Vagina (tissue), 2 donors: ENCODE measurements at places on chromosomes 6 and 20.

DNA sequence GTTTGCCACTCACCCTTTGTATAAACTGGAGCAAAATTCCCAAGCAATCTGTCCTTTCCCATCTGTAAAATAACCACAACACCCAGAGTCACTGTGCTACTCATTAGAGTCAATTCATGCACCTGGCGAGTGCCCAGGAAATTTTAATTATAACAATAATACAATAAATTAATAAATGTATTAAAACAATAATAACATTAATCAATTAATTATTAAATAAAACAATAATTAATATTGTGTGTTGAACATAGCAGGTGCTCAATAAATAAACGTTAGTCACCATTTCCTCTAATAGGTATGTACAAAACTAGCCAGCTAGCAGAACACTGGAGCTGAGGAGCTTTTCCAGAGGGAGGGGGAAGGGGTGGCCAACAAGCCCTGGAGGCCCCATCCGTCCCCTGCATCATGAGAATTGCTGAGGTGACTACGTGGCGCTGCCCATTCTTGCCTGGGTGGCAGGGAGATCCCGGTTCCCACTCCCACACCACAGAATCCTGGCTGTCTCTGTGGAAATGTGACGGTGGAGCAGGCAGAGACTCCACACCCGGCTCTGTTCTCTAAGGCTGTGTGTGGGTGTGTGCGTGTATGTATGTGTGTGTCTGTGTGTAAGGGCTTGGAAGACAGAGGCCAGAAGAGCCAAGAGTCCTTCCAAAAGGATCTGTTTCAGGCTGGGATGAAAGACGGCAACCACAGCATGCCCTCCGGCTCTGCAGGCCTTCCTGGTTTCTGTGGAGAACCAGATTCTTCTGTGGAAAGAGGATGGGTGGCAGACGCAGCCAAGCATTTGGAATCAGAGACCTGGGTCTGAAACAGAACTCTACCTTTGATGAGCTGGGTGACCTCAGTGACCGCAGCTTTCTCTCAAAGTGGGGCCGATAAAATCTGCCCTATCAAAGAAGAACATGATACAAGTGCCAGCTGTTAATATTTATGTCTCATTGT, 18.8 kb upstream of the EZR start:
- no peak for DNase-seq

DNA sequence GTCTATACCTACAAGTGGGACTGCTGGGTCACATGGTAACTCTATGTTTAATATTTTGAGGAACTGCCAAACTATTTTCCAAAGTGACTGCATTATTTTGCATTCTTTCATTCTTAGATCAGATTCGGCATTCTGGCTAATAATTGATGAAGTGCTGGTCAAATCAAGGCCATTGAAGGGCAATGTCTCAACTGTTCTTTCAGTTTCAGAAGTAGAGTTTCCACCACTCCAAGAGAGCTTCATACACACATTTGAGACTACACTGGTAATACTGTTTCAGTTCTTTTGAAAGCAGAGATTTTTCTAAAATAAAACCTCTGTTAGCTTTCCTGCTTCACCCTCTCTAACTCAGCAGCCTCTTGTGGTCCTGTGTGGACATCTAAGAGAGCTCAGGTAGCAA, 154.5 kb downstream of the CFAP61 start:
- DNase-seq = no peak

DNA sequence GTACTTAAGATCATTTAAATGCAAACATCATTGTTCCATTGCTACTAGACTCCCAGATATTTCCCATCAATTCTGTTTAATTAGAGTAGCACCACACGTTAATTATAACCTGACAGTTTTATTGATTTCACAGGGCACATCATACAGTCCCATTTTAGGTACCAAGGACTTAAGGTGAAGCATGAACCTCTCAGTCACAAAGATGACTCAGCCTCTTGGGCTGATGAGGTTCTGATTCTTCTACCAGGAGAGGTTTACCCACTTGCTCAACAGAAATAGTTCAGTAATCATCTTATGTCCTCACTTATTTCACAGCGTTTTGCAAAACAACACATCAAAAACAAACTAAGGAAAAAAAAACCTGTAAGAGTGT, 98.5 kb downstream of the HIVEP2 start:
- no peak for DNase-seq

DNA sequence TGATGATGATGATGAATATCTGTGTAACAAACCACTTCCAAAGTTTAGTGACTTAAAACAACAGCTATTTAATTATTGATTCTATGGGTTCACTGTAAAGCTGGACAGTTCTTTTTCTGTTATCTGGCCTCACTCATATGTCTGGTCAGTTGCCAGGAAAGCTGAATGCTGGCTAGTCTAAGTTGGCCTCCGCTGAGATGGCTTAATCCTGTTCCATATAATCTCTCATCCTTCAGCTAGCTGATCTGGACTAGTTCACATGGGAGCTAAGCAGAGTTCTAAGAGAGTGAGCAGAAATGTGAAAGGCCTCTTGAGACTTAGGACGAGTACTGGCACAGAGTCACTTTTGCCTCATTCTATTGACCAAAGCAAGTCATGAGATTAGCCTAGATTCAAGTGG, 334.7 kb upstream of the FLRT3 start:
- DNase-seq = no peak

- no peak for DNase-seq
Observed at GRCh38 chr20:41380551-41381193, 14.1 kb upstream of the EMILIN3 start.

- DNase-seq = no peak
Observed at GRCh38 chr6:142635130-142635529, 309.8 kb downstream of the HIVEP2 start.

GRCh38 chr6:105522626-105523322, 119.9 kb upstream of the PREP start:
- no peak for DNase-seq

DNA sequence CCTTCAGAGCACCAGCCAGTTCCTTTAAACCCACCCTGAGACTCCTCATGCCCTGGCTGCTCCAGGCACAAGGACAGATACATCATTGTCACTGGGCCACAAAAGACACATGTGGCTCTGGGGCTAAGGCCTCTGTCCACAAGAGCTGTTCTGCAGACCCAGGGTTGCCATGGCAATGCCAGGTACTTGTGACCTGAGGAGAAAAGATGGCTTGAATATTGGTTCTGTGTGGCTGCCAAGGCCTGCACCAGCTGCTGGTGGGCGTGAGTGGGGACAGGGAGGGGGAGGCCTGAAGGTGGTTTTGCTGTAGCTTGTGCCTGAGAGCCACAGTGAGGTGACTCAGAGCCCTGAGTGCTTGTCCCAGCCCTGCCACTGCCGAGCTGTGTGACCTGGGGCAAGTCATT, 31.8 kb downstream of the SAYSD1 start:
- no peak for DNase-seq

GRCh38 chr20:54477191-54477955, 2.0 kb downstream of the DOK5 start:
- DNase-seq = no peak

GRCh38 chr6:72182337-72183246, 296.2 kb downstream of the RIMS1 start:
- no peak for DNase-seq

DNA sequence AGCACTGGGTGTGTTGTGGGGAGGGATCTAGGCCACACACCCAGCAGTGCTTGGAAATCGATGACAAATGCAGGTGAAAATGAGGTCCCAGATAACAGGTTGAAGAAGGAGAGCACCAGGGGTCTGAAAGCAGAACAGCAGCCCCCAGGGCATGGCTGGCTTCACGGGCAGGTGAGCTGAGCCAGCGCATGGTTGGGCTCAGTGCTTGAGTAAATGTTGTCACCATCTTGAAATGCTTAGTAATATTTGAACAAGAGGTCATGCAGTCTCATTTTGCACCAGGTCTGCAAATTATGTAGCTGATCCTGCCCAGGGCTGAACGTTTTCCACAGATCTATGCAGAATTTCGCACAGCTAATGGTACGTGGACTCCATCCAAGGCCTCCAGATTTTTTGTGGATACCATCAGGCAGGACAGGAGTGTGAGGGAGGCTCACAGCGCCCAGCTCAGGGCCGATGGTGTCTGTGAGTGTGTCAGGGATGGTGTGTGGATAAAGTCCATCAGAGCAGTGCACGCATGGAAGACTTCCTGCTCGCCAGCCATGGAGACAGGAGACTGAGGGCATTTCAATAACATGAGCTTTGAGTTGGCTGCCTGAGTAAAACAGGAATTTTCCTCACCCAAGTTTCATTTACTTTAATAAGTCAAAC, 53.1 kb upstream of the SNX9 start:
- no peak for DNase-seq

GRCh38 chr6:125944896-125945295, 11.7 kb upstream of the HINT3 start:
- no peak for DNase-seq

GRCh38 chr20:43904827-43905177, 9.8 kb upstream of the TOX2 start:
- no peak for DNase-seq

GRCh38 chr6:125189494-125189893, 35.9 kb downstream of the TPD52L1 start:
- no peak for DNase-seq

DNA sequence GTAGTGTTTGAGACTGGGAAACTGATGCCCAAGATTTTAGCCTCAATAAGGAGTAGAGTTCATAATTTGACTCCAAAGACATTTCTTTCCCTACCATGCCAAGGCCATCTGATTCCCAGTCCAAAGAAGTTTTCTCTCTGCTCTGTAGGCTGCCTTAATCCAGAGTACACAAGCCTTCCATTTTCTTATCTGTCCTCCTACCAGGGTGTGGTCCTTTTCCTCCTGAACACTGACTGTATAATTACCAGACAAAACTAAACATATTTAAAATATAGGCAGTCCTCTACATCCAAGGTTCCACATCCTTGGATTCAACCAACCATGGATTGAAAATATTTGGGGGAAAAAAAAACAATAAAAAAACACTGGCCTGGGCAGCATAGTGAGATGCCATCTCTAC, 108.4 kb downstream of the SLC16A10 start:
- DNase-seq = no peak

DNA sequence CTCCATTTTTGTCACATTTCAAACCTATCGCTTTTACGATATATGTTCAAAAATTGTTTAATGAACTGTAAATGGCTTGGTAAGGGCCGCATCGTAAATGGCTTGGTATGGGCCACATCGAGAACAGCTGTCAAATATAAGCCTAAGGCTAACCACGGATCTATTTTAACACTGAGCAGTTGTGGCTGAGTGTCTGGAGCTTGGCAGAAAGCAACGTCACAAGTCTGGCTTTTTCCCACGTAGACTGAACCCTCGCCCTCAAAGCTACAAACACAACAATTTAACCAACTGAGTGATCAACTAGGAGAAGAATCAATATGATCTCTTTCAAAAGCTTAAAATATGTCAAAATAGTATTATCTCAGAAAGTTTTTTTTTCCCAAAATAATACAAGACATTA, 71.4 kb upstream of the PRSS16 start:
- no peak for DNase-seq

- no peak for DNase-seq
Observed at GRCh38 chr6:8082954-8083858, 19.0 kb upstream of the BLOC1S5 start.

GRCh38 chr6:16657768-16658167, 103.5 kb downstream of the ATXN1 start:
- DNase-seq = no peak

- DNase-seq = no peak
Observed at GRCh38 chr6:37941871-37942270, 122.3 kb downstream of the ZFAND3 start.

DNA sequence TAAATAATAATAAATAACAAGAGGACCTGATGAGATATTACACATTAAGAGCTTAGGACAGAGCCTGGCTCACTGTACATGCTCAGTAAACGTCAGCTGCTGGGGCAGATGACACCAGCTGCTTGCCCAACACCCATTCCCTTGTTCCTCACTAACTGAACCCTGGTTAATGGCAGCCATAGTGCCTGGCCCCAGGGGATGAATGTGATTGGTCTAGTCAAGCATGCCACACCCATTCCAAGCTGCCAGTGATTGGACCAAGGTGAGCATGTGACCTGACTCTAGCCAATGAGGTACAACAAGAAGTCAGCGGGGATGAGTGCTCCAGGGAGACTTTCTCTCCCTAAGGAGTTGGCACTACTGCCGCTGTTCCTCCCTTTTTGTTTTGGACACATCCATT, 85.1 kb upstream of the PTPN1 start:
- DNase-seq = no peak

DNA sequence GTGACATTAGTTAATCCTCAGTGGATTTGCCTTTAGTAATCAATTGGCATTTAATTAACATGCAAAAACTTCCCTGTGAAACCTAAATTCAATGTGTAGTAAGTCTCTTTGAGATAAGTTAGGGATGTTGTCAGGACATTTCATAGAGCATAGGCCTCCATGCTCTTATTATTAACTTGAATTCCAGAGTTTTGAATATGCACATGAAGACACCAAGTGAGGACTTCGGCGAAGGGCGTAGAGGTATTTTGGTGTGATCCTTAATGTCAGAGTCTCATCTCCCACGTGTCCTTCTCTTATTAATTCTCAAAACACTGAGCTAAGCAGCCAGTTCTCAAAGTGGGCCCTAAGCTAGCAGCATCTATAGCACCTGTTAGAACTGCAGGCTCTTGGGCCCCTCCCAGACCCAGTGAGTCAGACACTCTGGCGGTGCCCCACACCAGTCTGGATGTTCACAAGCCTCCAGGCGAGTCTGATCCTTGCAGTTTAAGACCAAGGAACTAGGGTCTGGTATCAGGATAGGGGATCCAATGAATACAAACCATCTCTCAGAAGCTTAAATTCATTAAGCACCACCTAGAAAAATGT, 292.1 kb downstream of the QKI start:
- DNase-seq = no peak

GRCh38 chr20:24406750-24407149, 62.7 kb upstream of the SYNDIG1 start:
- peak; percentile 74 for DNase-seq

- no peak for DNase-seq
Observed at GRCh38 chr6:78910591-78911171, 43.3 kb downstream of the IRAK1BP1 start.

DNA sequence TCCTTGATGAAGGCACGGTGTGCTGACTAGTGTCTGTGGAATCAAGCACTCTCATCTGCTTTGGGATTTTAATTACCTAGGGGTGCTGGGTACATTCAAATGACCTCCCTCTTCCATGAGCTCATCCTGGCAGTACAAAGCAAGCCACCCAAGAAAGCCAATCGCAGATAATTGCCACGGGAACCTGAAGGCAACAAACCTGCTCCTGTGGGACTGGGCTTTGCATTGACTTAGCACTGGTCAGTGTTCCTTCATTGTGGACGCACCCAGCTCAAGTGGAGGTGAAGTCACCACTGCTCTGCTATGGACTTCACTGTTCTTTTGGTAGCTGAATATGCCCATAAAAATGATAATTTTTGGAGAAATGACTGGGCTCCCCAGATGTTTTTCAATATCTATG, 261.6 kb upstream of the FERMT1 start:
- no peak for DNase-seq

- DNase-seq = no peak
Observed at GRCh38 chr6:46926481-46926880, 4.7 kb upstream of the ADGRF5 start.

DNA sequence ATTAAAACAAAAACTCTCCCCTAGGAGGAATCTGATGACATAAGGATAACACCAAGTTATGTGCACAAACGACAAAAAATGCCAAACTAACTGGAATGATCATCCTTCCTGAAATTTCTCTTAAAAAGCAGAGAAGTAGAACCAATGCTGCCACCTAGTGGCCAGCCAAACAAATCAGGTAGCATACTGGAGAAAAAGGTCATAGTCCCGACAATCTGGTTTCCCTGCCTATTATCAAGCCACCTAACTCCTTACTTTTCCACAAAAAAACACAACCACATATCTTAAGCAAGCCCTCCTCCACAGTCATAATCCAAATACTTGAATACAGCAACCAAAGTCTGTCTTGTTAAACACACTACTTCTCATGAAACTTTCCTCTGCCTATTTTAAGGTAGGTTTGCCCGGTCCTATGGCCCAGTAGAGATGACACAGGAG, 5.3 kb downstream of the OARD1 start:
- no peak for DNase-seq
